ENCODE measurements at places on chromosomes 3 and 15.

- DNase-seq = no peak
These were observed 40.3 kb downstream of the CFAP100 start for GRCh38 chr3:126434931-126435411.

DNA sequence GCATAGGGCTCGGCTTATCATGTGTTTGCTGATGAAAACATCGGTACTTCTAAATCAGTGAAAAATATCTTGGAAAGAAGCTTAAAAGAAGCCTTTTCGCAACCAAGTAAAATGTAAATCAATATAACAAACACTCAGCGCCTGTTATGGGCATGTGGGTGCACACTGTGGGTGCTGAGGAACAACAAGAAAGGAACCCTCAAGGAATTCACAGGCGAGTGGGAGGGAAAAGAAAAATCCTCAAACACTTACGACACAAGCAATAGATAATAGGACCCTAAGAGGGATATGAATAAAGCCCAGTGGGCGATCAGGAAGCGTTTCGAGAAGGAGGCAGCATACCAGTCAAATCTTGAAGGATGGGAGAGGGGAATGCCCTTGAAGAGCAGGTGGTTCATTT, 21.9 kb downstream of the GLDN start:
- DNase-seq = no peak

DNA sequence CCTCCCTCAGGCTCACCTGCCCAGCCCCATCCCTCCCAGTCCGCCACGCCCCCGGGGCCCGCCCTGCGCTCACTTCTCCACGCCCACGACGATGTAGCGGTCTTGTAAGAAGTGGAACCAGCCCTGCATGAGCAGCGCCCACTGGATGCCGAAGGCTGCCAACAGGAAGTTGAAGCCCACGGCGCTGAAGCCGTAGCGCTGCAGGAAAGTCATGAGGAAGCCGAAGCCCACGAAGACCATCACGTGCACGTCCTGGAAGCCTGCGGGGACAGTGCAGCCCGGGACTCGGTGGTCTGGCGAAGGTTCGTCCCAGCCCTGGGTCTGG, 9.7 kb downstream of the RHCG start:
- DNase-seq = peak; percentile 16

DNA sequence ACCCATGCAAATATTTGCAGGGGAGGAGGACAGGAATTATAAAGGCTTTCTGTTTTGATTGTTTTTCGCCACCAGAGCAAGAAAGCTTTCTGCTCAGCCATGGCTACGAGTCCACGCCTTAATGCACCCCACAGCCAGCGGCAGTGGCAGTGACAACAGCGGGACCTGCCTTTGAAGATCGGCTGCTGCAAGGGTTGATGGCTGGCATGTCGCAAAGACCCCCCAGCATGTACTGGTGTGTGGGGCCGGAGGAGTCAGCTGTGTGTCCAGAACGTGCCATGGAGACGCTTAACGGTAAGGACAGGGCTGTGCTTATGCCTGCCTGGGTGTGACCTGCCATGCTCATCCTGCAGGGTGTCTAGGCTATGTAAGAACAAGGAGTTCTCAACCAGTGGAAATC, 5.3 kb downstream of the LRRK1 start:
- no peak for DNase-seq

GRCh38 chr3:14488286-14489041, 51.7 kb downstream of the GRIP2 start:
- no peak for DNase-seq

- no peak for DNase-seq
These were observed 7.5 kb upstream of the OPA1 start for GRCh38 chr3:193585530-193585929.

Data from activated naive CD4-positive, alpha-beta T cell (primary cell).